ENCODE measurements at places on chromosomes 6 and 20. TPM values are rescaled to one million over a fixed set of nuclear protein-coding genes. Genes with fewer than 3 reads are reported as not detected.

The TRIM40 gene
- total RNA-seq: not detected

The BANF2 gene
- total RNA-seq: not detected

The SPTLC3 gene
- 48.1 TPM for total RNA-seq

The ARFGEF3 gene
- 6.5 TPM for total RNA-seq

Measured in articular chondrocyte of knee joint (primary cell).